Mesothelial cell of epicardium (in vitro differentiated cells): ENCODE measurements at places on chromosomes 11 and 22. TPM values are rescaled to one million over a fixed set of nuclear protein-coding genes. Genes with fewer than 3 reads are reported as not detected.
A peak's percentile ranks its signal among the peaks of the same experiment; 100 is the strongest.

GRCh38 chr22:40966726-40967085 is 15.5 kb downstream of the RBX1 start:
- no peak overlapping the region for H3K4me3 ChIP-seq
- H3K27ac ChIP-seq, result peak overlapping the region; percentile 62
- peaks cover 33% of the 10 kb centered on the region for H3K36me3 ChIP-seq
- no peaks in the 10 kb centered on the region for H3K27me3 ChIP-seq
- no peak for DNase-seq
- H3K4me1 ChIP-seq, result no peaks in the 10 kb centered on the region

APOBEC3F gene
- total RNA-seq, result 19.0 to 23.8 TPM (median 21.4 TPM) in 3 replicates

GRCh38 chr22:27648074-27648473 is 153.5 kb downstream of the MN1 start:
- H3K4me1 ChIP-seq, result peaks cover 7% of the 10 kb centered on the region
- H3K4me3 ChIP-seq, result no peak overlapping the region
- no peak overlapping the region for H3K27ac ChIP-seq
- H3K27me3 ChIP-seq, result peaks cover 20% of the 10 kb centered on the region

DNA sequence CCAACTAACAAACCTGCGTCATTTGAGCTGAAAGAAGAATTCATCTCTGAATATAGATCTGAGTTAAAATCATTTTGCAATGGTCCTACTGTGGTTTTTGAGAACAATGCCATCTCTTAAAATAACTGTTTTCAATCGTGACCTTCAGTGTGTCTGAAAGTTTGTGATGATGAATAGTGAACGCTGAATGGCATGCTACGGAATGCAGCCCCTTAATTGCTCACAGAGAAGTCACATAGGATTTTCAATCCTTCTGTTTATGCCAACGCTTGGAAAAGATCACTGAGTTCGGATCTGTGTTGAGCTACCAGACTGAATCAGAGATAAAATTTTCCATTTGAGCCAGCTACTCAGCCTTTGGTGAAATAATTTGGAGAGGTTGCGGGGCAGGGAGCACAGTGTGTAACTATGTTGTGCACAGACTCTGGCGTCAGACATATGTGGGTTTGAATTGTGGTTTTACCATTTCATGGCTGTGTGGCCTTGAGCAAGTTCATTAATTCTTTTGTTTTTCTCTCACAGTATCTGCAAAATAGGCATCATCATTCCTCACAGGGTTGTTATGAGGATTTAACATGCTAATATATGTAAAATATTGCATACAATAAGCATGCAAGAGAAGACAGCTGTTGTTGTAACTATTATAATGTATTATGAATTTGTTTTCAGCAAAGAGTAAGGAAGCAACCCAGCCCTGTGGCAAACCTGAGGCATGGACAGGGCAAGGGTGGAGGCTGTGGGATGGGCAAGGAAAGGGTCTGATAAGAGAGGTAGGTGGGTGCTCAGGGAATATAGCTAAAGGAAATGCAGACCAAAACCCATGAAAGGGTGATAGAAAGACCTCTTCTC is 679.9 kb downstream of the KCNA4 start:
- DNase-seq, result no peak
- H3K36me3 ChIP-seq, result no peaks in the 10 kb centered on the region
- H3K4me1 ChIP-seq, result peaks cover 7% of the 10 kb centered on the region
- H3K27ac ChIP-seq, result no peak overlapping the region
- peaks cover 5% of the 10 kb centered on the region for H3K27me3 ChIP-seq
- no peak overlapping the region for H3K4me3 ChIP-seq

GRCh38 chr11:65555693-65556231 is 2.4 kb downstream of the LTBP3 start:
- H3K27me3 ChIP-seq, result no peaks in the 10 kb centered on the region
- peak overlapping the region; percentile 88 for H3K27ac ChIP-seq
- H3K4me3 ChIP-seq, result peak overlapping the region; percentile 82
- H3K4me1 ChIP-seq, result peaks cover 58% of the 10 kb centered on the region
- no peak for DNase-seq

- no peaks in the 10 kb centered on the region for H3K36me3 ChIP-seq
- H3K27ac ChIP-seq, result no peak overlapping the region
- peaks cover 12% of the 10 kb centered on the region for H3K4me1 ChIP-seq
- DNase-seq, result peak; percentile 62
- H3K4me3 ChIP-seq, result no peak overlapping the region
- no peaks in the 10 kb centered on the region for H3K27me3 ChIP-seq
Observed at GRCh38 chr11:72413914-72414628, 20.3 kb downstream of the CLPB start.

GRCh38 chr11:72970557-72971118 is 156.4 kb downstream of the ATG16L2 start:
- no peak overlapping the region for H3K4me3 ChIP-seq
- DNase-seq, result no peak
- peaks cover 25% of the 10 kb centered on the region for H3K36me3 ChIP-seq
- H3K27me3 ChIP-seq, result no peaks in the 10 kb centered on the region
- peaks cover 30% of the 10 kb centered on the region for H3K4me1 ChIP-seq

DNA sequence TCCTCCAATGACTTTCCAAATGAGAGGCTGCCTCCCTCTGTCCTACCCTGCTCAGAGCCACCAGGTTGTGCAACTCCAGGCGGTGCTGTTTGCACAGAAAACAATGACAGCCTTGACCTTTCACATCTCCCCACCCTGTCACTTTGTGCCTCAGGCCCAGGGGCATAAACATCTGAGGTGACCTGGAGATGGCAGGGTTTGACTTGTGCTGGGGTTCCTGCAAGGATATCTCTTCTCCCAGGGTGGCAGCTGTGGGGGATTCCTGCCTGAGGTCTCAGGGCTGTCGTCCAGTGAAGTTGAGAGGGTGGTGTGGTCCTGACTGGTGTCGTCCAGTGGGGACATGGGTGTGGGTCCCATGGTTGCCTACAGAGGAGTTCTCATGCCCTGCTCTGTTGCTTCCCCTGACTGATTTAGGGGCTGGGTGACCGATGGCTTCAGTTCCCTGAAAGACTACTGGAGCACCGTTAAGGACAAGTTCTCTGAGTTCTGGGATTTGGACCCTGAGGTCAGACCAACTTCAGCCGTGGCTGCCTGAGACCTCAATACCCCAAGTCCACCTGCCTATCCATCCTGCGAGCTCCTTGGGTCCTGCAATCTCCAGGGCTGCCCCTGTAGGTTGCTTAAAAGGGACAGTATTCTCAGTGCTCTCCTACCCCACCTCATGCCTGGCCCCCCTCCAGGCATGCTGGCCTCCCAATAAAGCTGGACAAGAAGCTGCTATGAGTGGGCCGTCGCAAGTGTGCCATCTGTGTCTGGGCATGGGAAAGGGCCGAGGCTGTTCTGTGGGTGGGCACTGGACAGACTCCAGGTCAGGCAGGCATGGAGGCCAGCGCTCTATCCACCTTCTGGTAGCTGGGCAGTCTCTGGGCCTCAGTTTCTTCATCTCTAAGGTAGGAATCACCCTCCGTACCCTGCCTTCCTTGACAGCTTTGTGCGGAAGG is 2.9 kb downstream of the APOC3 start:
- peaks cover 31% of the 10 kb centered on the region for H3K4me1 ChIP-seq
- H3K27me3 ChIP-seq, result no peaks in the 10 kb centered on the region
- no peak overlapping the region for H3K27ac ChIP-seq
- H3K36me3 ChIP-seq, result no peaks in the 10 kb centered on the region
- no peak overlapping the region for H3K4me3 ChIP-seq
- DNase-seq, result no peak

- H3K27me3 ChIP-seq, result peaks cover 11% of the 10 kb centered on the region
- H3K4me3 ChIP-seq, result no peak overlapping the region
- no peaks in the 10 kb centered on the region for H3K36me3 ChIP-seq
- H3K27ac ChIP-seq, result no peak overlapping the region
- no peaks in the 10 kb centered on the region for H3K4me1 ChIP-seq
- DNase-seq, result no peak
Observed at GRCh38 chr11:58656348-58656747, 33.9 kb downstream of the CNTF start.

DNA sequence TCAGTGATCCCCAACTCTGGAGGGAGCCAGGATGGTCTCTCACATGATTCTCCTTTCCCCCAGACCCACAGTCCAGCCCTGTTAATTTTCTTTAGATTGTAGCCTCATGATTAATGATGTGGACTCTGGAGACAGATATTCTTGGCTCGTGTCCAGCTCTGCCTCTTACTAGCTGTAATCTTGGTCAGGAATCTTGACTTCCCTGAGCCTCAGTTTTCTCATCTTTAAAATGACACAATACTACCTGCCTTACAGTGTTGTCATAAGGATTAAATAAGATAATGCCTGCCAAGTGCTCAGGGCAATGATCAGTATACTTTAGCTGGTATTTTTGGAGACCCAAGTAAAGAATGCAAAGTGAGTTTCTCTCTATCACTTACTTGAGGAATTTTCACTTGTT is 60.0 kb downstream of the SPECC1L start:
- no peaks in the 10 kb centered on the region for H3K27me3 ChIP-seq
- H3K4me3 ChIP-seq, result no peak overlapping the region
- no peak for DNase-seq
- H3K27ac ChIP-seq, result no peak overlapping the region
- H3K4me1 ChIP-seq, result peaks cover 12% of the 10 kb centered on the region
- H3K36me3 ChIP-seq, result peaks cover 24% of the 10 kb centered on the region

PGA5 gene
- not detected in 3 replicates for total RNA-seq

TTC36 gene
- total RNA-seq, result 1.1 TPM in 3 replicates

GRCh38 chr11:1988667-1989317 is 8.8 kb downstream of the H19 start:
- no peak overlapping the region for H3K4me3 ChIP-seq
- DNase-seq, result no peak
- no peaks in the 10 kb centered on the region for H3K27me3 ChIP-seq
- no peaks in the 10 kb centered on the region for H3K36me3 ChIP-seq
- H3K4me1 ChIP-seq, result no peaks in the 10 kb centered on the region

BDNF gene
- total RNA-seq, result 7.1 to 8.5 TPM (median 7.9 TPM) in 3 replicates

GRCh38 chr11:57179681-57180080 is 2.1 kb upstream of the LRRC55 start:
- H3K4me1 ChIP-seq, result peaks cover 36% of the 10 kb centered on the region
- H3K4me3 ChIP-seq, result peak overlapping the region; percentile 50
- H3K27me3 ChIP-seq, result peaks cover 44% of the 10 kb centered on the region

DNA sequence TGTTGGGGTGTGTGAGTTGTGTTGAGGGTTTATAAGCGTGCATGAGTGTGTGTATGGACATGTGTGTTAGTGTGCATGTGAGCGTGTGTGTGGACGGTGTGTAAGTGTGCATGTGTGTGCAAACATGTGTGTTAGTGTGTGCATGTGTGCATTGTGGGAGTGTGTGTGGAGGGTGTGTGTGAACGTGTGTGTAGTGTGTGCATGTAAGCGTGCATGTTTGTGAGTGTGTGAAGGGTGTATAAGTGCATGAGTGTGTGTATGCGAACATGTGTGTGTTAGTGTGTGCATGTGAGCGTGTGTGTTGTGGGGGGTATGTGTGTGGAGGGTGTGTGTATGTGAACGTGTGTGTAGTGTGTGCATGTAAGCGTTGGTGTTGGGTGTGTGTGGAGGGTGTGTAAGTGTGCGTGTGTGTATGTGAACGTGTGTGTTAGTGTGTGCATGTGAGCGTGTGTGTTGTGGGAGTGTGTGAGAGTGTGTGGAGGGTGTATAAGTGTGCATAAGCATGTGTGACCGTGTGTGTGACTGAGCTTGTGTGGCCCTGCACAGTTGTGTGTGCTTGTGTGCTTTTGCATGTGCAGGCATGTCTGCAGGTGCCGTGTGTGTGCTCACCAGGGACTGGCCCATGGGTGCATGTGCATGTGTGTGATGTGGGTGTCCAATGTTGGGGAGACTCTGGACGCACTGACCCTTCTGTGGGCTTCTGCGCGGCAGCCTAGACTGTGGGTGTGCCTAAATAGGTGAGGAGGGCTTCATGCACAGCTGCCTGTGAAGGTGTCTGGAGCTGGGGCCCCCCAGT is 866.2 kb downstream of the TBC1D22A start:
- H3K27me3 ChIP-seq, result no peaks in the 10 kb centered on the region
- H3K27ac ChIP-seq, result no peak overlapping the region
- no peaks in the 10 kb centered on the region for H3K4me1 ChIP-seq
- H3K36me3 ChIP-seq, result no peaks in the 10 kb centered on the region

TIGD3 gene
- total RNA-seq, result 0.49 to 0.75 TPM (median 0.60 TPM) in 3 replicates

- peak overlapping the region; percentile 77 for H3K4me3 ChIP-seq
- peak overlapping the region; percentile 79 for H3K27ac ChIP-seq
- H3K4me1 ChIP-seq, result peaks cover 17% of the 10 kb centered on the region
- H3K36me3 ChIP-seq, result no peaks in the 10 kb centered on the region
Observed at GRCh38 chr11:748007-748359, 719 bp downstream of the TALDO1 start.

- peak overlapping the region; percentile 65 for H3K4me3 ChIP-seq
- peak; percentile 81 for DNase-seq
- H3K4me1 ChIP-seq, result peaks cover 17% of the 10 kb centered on the region
- H3K36me3 ChIP-seq, result no peaks in the 10 kb centered on the region
Observed at GRCh38 chr11:57482782-57483561, 22.6 kb downstream of the RTN4RL2 start.

GRCh38 chr11:23866641-23867040 is 630.2 kb upstream of the LUZP2 start:
- no peaks in the 10 kb centered on the region for H3K27me3 ChIP-seq
- H3K4me3 ChIP-seq, result no peak overlapping the region
- no peak for DNase-seq
- H3K36me3 ChIP-seq, result no peaks in the 10 kb centered on the region
- H3K27ac ChIP-seq, result no peak overlapping the region

RFPL2 gene
- 0.36 to 0.53 TPM (median 0.40 TPM) in 3 replicates for total RNA-seq

- DNase-seq, result no peak
- no peaks in the 10 kb centered on the region for H3K27me3 ChIP-seq
- no peak overlapping the region for H3K27ac ChIP-seq
Observed at GRCh38 chr11:115194802-115195110, 309.5 kb downstream of the CADM1 start.

- no peak overlapping the region for H3K4me3 ChIP-seq
- H3K27ac ChIP-seq, result peak overlapping the region; percentile 39
- no peak for DNase-seq
- no peaks in the 10 kb centered on the region for H3K27me3 ChIP-seq
Observed at GRCh38 chr22:20792221-20792965, 18.5 kb downstream of the SERPIND1 start.

- no peaks in the 10 kb centered on the region for H3K36me3 ChIP-seq
- H3K27me3 ChIP-seq, result peaks cover 21% of the 10 kb centered on the region
Observed at GRCh38 chr22:26395926-26396325, 33.1 kb upstream of the ASPHD2 start.

- no peak overlapping the region for H3K27ac ChIP-seq
- H3K4me3 ChIP-seq, result no peak overlapping the region
- H3K36me3 ChIP-seq, result no peaks in the 10 kb centered on the region
- H3K4me1 ChIP-seq, result peaks cover 4% of the 10 kb centered on the region
- H3K27me3 ChIP-seq, result no peaks in the 10 kb centered on the region
- no peak for DNase-seq
Observed at GRCh38 chr11:2168286-2169004, 3.2 kb downstream of the TH start.
